ENCODE measurements at places on chromosomes 6 and 20. TPM values are rescaled to one million over a fixed set of nuclear protein-coding genes. Genes with fewer than 3 reads are reported as not detected.

The CCDC170 gene
- not detected for total RNA-seq

DNA sequence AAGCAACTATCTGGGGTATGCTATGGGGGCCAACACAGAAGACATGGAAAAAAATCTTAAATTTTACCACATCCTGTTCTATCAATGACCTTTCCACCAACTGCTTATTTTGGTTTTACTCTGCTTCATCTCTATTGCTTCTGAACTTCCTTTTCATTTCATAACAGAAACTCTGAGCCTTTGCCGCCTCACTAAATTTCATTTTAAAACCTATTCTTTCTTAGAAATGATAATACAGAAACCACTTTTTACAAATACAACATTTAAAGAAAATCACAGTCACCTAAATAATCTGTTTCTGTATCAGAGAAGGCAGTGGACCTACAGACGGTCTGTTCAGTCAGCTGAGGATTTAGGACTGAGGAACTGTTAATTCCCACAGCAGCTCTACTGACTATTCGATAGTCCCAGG is 117.5 kb downstream of the KCNQ5 start:
- no peak for DNase-seq

DNA sequence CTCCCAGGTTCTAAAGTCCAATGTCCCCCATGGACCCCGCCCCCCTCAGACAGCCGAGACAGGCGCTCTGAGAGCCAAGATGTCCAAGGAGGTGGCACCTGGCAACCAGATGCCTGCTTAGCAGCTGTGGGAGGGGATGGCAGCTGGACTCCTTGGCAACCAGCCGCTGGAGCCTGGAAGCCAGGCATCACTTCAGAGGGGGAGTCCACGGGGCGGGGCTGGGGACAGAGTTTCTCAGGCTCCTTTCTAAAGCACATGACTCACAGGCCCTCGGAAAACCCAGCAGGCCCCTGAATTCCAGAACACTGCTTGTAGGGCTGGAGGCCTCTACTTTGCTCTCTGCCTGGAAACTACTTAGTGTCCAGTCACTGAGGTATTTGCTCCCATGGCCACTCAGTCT is 51.5 kb downstream of the PREX1 start:
- DNase-seq: no peak

DNA sequence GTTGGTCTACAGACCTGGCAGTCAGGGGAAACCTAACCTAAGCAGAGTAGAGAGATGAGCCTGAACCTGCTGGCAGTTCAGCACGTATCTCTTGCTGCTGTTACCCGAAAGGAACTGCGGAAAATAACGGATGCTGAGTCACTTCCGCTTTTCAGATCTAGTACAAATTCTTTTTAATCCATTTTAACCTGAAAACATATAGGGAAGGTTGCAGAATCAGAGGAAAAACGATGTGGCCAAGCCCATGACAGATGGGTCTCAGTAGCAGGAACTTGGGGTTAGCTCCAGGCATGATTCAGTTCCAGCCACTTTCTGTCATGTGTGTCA is 351.9 kb upstream of the PRND start:
- no peak for DNase-seq

The BPI gene
- total RNA-seq: not detected

DNA sequence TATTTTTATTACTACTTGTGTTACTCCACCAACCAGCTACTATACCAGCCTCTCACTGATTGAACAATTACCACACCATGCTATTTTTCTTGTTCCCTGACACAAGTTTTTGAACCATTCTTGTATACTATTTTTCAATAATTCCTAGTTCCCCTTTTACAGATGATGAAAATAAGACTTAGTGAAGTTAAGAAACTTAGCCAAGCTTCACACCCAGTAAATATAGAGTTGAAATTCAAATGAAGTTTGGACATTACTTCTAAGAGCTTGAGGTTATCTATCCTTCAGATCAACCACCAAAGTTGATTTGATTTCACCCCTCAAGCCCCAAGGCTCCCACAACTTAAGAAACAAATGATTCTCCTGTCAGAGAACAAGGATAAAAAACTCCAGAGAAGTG is 13.1 kb upstream of the BCAS1 start:
- DNase-seq: no peak

GRCh38 chr20:38123021-38123587 is 42.0 kb downstream of the TGM2 start:
- DNase-seq: no peak

GRCh38 chr6:104526376-104526775 is 333.3 kb downstream of the HACE1 start:
- no peak for DNase-seq

DNA sequence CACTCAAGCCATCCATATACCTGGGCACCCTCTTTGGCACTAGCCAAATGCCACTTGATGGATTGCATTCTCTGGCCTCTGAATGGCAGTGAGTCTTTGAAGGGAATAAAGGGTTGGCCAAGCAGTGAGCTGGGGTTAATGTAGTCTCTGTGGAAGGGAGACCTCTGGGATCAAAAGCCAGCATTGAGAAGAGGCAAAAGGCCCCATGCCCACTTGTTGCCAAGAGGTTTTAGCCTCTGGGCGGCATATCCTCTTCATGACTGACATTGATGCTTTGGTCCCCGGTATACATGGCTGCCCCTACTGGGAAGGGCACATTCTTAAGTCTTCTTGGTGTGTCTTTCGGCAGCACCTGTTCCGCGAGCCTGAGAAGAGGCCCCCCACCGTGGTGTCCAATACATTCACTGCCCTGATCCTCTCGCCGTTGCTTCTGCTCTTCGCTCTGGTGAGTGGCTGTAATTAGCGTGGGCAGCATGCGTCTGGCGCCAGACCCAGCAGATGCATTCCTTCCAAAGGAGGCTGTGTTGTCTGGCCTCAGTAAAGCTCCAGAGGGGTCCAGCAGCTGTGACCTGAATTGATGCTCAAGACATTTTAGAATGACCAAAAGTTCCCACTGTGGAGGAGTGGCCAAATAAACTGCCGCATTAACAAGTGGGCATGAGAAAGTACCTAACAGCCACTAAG is 29.5 kb downstream of the GHRH start:
- no peak for DNase-seq

DNA sequence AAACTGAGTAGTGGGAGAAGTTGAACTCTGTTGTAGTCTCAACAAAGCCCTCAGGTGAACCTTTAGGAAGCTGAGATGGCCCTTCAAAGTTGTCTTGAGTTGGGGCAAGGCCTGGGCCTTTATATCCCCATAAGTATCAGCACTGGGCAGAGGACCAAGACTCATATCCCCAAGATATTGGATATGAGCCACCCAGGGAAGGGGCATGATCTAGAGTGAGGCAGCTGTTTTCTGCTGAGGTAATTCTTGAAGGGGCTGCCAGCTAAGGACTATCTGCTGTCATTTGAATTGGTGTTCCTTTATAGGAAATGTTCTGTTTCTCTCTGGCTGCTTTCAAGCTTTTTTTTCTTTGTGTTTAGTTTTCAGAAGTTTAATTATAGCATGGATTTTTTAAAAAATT is 140.7 kb upstream of the FLRT3 start:
- no peak for DNase-seq

The NCR2 gene
- total RNA-seq: not detected

- DNase-seq: no peak
Observed at GRCh38 chr6:110656492-110656891, 158.8 kb downstream of the CDK19 start.

DNA sequence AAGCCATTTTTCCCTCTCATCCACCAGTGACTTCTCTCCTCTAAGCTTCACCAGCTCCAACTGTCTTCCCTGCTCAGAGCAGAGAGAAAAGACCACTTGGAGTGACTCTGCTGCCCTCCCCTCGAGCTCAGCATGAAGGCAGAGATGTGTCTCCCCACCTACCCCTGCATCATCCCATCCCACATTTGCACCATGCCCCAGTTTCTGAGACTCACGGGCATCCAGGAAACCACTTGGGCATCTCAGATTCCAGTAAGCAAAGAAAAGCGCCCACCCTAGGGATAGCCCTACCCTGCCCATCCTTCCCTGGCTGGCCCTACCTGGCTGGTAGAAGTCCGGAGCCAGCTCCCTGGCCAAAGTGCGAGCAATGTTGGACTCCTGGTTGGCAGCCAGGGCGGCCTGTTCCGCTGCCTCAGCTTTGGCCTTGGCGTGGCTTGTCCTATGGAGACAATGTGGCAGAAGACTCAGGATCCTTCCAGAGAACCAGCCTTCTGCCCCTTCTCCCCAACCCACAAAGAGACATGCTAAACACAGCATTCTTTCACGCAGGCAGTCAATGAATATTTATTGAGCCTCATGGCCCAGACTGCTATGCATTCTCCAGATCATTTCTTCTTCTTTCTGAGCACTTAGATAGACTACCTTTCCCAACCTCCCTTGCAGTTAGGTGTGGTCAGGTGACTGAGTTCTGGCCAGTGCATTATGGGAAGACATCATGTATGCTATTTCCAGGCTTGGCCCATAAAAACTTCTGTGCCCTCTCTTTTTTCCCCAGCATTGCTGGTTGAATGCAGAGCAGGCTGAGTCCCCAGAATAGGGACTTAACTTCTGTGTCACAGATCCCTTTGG is 68.6 kb downstream of the JPH2 start:
- no peak for DNase-seq

The TGM2 gene
- 12.8 TPM for total RNA-seq

DNA sequence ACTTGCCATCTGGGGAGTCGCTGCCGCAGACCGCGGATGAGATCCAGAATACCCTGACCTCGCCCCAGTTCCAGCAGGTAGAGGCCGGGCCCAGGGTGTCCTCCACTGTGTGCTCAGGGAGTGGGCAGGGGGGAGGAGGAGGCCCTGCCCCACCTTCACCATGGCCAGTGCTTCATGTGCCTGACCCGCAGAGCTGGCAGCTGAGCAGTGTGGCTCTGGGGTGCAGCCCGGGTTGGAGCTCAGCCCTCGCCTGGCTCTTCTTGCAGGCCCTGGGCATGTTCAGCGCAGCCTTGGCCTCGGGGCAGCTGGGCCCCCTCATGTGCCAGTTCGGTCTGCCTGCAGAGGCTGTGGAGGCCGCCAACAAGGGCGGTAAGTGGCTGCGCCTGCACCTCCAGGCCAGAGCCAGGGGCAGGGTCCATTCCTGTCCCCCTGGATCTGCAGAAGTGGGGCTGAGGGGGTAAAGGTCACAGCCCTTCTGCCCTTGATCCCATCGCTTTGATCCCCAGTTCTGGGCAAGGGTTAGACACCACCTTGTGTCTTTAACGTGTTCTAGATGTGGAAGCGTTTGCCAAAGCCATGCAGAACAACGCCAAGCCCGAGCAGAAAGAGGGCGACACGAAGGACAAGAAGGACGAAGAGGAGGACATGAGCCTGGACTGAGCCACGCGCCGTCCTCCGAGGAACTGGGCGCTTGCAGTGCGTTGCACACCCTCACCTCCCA is 5.5 kb downstream of the ADRM1 start:
- peak; percentile 22 for DNase-seq

The DCDC2 gene
- 0.41 TPM for total RNA-seq

- no peak for DNase-seq
Observed at GRCh38 chr6:20292905-20293304, 80.6 kb upstream of the MBOAT1 start.

- DNase-seq: no peak
Observed at GRCh38 chr6:133973109-133973971, 20.3 kb downstream of the TBPL1 start.

The HUS1B gene
- total RNA-seq: not detected

DNA sequence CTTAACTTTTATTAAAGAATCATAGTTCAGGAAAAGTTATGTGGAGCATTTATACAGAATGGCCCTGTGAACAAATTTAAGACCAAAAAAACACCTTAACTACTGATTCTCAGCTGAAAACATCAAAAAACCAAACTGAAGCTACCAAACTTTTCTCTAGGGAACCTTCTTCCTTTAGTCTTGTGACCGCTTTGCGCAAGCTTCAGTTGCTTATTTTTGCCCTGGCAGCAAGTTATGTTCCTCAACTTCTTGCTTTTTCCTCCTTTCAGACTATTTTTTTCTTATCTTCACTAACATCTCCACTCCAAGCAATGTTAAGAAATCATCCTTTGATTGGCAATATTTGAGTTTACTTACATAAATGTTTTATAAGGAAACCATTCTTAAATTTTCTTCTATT is 100.1 kb downstream of the MYB start:
- peak; percentile 29 for DNase-seq

- DNase-seq: no peak
Observed at GRCh38 chr6:169638915-169639314, 62.9 kb downstream of the WDR27 start.

- DNase-seq: no peak
Observed at GRCh38 chr6:52285177-52286068, 881 bp upstream of the MCM3 start.

Measured in gastrocnemius medialis (tissue), 4 donors.